Inflammatory macrophage (primary cell): ENCODE measurements at places on chromosomes 5 and 9.

- DNase-seq: no peak
These were observed 184.6 kb downstream of the KDM4C start for GRCh38 chr9:6942406-6942805.

DNA sequence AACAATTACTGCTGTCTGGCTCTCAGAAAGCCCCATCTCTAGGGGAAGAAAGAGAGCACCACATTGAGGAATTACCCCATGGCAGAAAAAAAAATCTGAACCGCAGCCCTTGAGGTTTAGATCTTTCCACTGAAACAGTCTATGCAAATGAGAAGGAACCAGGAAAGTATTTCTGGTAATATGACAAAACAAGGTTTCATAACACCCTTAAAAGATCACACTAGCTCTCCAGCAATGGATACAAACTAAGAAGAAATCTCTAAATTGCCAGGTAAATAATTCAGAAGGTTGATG is 427.1 kb downstream of the PRELID2 start:
- DNase-seq: no peak

DNA sequence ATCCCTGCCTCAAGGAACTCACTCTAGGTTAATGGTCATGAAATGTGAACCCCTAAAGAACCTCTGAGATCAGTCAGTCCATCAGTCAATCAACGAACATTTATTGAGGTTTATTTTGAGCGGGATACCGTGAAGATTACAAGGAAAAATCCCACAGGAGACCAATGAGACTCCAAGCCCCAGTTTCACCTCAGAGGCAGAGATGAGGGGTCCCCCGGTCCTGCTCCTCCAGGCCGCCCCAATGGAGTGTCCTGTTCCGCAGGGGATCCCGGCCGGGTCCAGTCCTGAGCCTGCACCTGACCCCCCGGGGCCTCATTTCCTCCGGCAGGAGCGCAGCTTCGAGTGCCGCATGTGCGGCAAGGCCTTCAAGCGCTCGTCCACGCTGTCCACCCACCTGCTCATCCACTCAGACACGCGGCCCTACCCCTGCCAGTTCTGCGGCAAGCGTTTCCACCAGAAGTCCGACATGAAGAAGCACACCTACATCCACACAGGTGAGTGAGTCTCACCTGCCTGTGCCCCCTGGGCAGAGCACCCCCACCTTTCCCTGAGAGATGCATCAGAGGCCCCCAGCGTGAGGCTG is 11.0 kb downstream of the GFI1B start:
- no peak for DNase-seq

- DNase-seq: no peak
These were observed 696.9 kb downstream of the MAT2B start for GRCh38 chr5:164202338-164202737.

DNA sequence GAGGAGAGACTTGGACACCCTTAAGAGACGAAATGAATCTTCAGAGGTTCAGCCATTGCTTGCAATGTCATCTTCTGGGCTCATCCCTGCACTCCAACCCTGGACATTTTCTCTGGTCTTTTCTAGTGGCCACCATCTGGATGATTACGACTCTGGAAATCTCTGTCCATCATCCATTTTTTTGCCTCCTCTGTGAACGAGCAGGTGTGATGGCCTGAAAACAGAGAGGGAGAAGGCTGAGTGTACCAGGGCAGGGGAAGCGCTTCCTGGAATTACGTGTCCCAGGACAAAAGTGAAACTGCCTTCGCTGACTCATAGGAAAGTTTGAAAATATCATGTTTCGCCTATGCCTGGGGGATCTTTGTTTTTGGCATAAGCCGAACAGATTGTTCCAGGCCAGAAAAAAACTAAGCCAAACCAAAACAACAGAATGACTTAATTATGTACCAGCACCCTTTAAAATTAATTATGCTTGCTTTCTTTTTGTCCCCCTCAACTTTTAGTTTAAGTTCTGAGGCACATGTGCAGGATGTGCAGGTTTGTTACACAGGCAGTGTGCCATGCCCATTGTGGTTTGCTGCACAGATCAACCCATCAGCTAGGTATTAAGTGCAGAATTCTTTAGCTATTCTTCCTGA is 31.9 kb downstream of the ANKRD33B start:
- DNase-seq: no peak

- no peak for DNase-seq
These were observed 3.5 kb upstream of the EXOSC2 start for GRCh38 chr9:130689937-130690700.

GRCh38 chr9:123401879-123402513 is 46.0 kb downstream of the CRB2 start:
- peak; percentile 18 for DNase-seq

GRCh38 chr5:36682499-36682898 is 76.1 kb downstream of the SLC1A3 start:
- no peak for DNase-seq

DNA sequence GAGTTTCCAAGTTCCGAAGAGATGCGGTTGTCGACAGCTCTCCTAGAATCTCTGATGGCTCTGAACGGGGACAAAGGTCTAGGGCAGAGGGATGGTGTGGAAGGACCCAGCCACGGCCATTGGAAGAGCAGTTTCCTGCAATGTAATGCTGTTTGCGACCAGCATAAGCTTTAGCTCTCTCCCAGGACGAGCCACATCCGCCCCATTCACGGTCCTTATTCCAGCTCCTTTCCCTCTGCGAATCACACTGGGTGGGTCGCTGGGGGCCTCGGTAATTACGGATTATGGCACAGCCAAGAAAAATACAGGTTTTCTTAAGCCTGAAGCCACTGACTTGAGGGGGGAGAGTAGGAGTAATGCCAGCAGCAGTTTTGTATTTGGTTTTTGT is 22.7 kb downstream of the ANXA2R start:
- peak; percentile 44 for DNase-seq

DNA sequence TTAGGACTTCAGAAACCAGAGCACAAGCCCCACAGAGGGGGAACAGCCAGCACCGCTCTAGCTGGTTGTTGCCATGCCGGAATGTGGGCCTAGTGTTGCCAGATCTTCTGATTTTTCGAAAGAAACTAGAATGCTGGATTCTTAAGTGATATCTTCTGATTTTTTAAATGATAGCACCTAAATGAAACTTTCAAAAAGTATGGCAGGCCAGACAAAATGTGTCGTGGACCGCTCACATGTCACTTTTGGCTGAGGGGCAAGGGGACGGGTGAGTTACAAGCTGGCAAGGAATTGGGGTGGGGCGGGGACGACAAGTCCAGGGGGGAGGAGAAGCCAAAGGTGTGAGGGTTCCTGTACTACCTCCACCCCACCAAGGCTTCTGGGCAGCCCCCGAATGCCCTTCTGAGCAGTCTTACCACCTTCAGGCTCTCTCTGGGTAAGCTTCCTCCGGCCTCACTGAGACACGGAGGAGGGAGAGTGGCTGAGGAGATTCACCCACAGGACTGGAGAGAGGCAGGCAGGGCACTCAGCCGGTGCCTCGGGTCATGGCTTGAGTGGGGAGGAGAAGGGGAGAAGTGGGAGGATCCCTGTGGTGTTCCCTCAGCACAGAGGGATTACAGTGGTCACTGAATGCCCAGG is 10.3 kb downstream of the B4GALT7 start:
- no peak for DNase-seq

DNA sequence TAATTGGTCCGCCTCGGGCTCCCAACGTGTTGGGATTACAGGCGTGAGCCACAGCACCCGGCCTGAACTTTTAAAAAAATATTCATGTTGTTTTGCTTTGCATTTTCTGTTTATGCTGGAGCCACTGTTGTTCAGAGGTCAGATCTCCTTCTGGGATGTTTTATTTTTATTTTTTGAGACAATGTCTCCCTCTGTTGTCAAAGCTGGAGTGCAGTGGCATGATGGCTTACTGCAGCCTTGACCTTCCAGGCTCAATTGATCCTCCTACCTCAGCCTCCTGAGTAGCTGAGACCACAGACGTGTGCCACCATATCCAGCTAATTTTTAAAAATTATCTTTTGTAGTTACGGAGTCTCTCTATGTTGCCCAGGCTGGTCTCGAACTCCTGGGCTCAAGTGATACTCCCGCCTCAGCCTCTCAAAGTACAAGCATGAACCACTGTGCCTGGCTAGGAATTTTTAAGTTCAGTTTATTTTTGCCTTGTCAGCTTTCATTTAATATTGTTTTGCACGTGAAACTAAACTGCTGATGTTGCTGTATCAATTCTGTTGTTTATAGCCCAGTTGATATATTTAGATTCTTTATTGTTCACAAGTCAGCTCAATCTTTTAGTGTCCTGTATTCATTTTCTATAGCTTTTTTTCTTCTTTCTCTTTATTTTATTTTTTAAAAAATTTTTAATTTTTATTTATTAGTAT is 13.7 kb downstream of the TMEFF1 start:
- no peak for DNase-seq

GRCh38 chr5:66898241-66898995 is 298.2 kb downstream of the CD180 start:
- no peak for DNase-seq

- DNase-seq: no peak
These were observed 38.4 kb upstream of the ORM1 start for GRCh38 chr9:114284316-114285060.

- no peak for DNase-seq
These were observed 102.0 kb upstream of the NREP start for GRCh38 chr5:111859031-111859430.

GRCh38 chr5:138605254-138605972 is 30.2 kb upstream of the HSPA9 start:
- DNase-seq: peak; percentile 7

GRCh38 chr9:127397646-127398274 is 791 bp downstream of the SLC2A8 start:
- peak; percentile 9 for DNase-seq

DNA sequence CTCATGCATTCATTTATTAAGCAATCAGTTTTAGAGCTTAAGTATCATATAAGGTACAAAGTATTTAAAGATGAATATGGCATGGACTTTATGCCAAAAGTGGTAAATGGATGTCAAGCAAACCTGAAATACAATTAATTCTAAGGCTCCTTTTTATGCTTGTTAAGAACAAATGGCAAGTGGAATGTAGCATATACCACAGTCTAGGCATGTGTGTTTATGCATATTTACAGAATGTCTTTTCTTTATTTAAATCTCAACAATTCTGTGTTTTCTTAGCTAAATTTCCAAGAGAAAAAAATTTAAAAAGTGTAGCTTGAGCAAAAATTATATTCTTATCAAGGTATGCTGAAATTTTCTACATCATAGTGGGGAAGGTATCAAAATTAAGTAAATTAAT is 39.8 kb downstream of the MPDZ start:
- no peak for DNase-seq

- DNase-seq: no peak
These were observed 5.7 kb downstream of the MAPKAP1 start for GRCh38 chr9:125701351-125701750.

GRCh38 chr5:160352308-160352707 is 18.1 kb downstream of the C1QTNF2 start:
- no peak for DNase-seq

- no peak for DNase-seq
These were observed 456.8 kb downstream of the EBF1 start for GRCh38 chr5:158642879-158643278.

DNA sequence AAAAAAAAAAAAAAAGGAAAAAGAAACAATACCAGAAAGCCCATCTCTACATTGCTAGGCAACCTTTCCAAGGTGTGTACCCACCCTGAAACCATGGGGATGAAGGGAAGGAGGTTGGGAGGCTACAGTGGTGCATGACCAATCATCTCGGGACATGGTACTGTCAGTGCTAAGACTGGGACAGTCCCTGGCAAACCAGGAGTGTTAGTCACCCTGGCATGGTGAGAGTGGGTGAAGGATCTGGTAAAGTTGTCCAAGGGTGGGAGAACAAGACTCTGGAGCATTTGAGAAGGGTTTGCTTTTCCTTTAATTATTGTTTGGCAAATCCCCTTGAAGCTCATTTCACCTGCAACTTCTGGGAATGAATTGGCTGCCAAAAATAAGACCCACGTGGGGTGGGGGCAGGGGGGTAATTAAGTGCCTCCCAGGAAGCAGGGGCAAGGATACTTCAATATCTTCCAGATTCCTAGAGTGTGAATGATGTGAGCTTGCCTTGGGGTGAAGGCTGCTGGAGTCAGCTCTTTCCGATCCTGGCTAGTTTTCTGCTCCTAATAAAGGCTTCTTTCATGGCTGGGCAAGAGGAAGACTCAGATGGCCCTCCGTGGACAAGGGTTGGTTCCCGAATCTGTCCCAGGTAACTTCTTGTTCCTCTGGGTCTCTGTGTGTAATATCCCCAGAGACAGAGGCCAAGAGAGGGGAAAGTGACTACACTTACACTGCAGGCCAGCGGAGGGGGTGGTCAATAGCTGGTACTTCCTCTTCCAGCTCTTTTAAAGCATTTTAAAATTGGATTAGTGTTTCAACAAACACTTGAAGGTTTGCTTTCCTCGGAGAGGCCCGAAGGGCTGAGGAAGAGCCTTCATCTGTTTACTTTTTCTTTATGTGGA is 61.6 kb upstream of the SPRY4 start:
- DNase-seq: peak; percentile 58

- DNase-seq: no peak
These were observed 65.3 kb downstream of the RXRA start for GRCh38 chr9:134391319-134392231.

- DNase-seq: no peak
These were observed 301.1 kb downstream of the PRR16 start for GRCh38 chr5:120765189-120765588.

- no peak for DNase-seq
These were observed 522 bp downstream of the BTNL9 start for GRCh38 chr5:181040631-181040945.

DNA sequence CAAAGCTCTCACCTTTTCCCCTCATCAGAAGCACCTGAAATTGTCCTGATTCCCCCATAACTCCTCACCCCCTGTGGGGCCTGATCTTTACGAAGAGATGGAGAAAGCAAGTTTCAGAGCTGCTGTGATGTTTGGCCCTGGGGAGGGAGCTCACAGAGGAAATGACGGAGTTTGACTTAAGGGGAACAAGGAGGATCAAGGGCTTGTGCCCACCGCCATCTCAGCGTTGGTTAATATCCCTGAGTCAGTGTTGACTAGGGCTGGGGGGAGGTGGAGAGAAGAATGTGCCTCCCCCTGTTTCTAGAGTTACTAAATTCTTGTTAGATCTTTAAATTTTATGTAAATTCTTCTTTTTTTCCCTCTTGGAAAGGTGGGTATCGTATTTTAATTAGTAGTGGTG is 27.8 kb downstream of the FGF18 start:
- no peak for DNase-seq

DNA sequence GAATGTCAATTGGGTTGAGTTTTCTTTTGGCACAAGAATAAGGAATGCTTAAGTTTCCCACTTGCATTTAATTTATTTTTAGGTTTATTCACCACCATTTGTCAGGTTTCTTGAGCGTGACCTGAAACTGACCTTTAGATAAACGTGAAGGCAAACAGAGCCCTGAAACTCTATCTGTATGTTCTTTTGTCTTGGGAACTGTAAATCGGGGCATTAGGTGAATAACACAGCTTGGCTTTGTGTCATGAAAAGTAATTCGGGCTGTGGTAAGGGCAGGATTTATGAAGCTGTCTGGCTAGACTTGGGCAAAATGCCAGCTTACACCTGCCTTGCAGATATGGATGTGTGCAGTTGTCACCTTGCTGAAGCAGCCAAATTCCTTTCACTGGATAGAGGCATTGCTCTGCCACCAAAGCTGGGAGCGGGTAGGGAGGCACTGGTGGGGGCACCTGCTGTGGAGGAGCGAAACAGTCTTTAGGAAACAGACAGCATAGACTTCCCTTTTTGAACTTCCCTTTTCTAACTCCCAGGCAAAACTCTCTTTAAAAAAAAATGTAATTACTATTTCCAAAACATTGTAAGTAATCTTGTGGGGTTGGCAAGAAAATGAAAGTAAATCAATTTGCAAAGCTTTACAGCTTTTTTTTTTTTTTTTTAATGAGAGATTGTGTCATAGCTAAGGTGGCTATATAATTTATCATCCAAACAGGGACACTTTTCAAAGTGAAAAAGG is 545.2 kb downstream of the CSNK1G3 start:
- DNase-seq: peak; percentile 48

GRCh38 chr5:87774804-87775203 is 362.1 kb upstream of the CCNH start:
- no peak for DNase-seq
